ENCODE measurements at places on chromosomes 5 and 9. TPM values are rescaled to one million over a fixed set of nuclear protein-coding genes. Genes with fewer than 3 reads are reported as not detected.

The SPINK7 gene
- total RNA-seq = not detected

The GFI1B gene
- not detected for total RNA-seq

The IDNK gene
- 6.2 TPM for total RNA-seq

The GPR21 gene
- 0.37 TPM for total RNA-seq

The SHB gene
- 1.1 TPM for total RNA-seq

The SLC34A1 gene
- 0.85 TPM for total RNA-seq

DNA sequence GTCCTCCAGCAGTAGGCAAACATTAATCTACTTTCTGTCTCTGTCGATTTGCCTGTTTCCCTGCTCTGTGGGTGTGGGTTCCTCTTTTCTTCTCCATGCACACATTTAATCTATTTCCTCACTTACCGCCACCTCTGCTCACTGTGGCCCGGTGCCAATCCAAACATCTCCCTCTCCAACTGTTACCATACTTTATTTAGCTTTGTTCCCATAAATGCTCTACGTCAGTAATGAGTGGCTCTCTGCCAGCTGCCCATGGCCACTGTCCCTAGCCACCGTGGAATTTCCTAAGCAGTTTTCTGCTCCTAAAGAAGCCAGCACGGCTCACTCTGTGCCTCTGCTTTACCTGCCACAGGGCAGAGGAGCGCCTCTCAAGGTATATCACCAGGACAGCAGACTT is 19.5 kb upstream of the GOLPH3 start:
- no peaks in the 10 kb centered on the region for H3K4me1 ChIP-seq
- DNase-seq = no peak
- H3K27me3 ChIP-seq = peaks cover 23% of the 10 kb centered on the region
- H3K36me3 ChIP-seq = peaks cover 1% of the 10 kb centered on the region
- H3K4me3 ChIP-seq = no peak overlapping the region
- H3K27ac ChIP-seq = no peak overlapping the region

DNA sequence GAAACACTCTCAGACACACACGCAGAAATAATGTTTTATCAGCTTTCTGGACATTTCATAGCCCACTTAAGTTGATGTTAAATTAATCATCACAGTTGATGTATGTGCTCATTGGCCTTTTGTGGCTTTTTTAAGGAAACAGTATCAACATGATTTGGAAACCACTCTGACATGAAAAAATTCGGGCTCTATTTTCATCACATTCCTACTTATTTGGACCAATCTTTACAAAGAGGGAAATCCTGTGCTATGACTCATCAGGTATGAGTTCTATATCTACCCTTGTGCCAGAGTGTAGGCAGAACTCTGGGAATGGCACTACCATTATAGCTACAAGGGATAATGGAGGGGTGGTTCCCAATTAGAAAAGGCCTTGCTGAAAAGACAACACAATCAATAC is 388.4 kb upstream of the PTGER4 start:
- DNase-seq = no peak
- H3K27ac ChIP-seq = no peak overlapping the region
- peaks cover 8% of the 10 kb centered on the region for H3K4me1 ChIP-seq
- peaks cover 8% of the 10 kb centered on the region for H3K36me3 ChIP-seq
- no peak overlapping the region for H3K4me3 ChIP-seq

- H3K27ac ChIP-seq = no peak overlapping the region
- H3K4me3 ChIP-seq = no peak overlapping the region
- peaks cover 37% of the 10 kb centered on the region for H3K4me1 ChIP-seq
- no peak for DNase-seq
- peaks cover 4% of the 10 kb centered on the region for H3K27me3 ChIP-seq
- H3K36me3 ChIP-seq = no peaks in the 10 kb centered on the region
Measured at GRCh38 chr5:176559683-176560082, 10.5 kb downstream of the CDHR2 start.

DNA sequence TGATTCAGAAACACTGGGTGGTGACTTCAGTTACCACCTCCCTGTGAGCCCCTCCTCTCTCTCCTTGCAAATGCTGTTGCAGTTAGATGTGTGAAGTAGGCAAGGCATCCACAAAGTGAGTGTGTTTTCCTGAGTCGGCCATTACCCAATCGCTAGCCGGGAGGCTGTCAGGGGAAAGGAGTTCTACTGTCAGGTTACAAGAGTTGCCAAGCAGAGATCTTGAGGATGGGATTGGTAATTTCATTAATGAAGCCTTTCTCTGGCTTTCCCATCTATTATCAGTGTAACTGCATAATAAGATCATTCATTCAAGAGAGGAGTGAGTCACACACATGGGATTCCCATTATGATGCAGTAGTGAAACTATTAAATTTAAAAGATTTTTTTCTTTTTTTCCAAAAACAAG is 106.9 kb downstream of the GLDC start:
- H3K4me3 ChIP-seq = no peak overlapping the region
- DNase-seq = no peak

- no peak overlapping the region for H3K4me3 ChIP-seq
- H3K27me3 ChIP-seq = peaks cover 3% of the 10 kb centered on the region
- peaks cover 21% of the 10 kb centered on the region for H3K4me1 ChIP-seq
Measured at GRCh38 chr5:142839711-142840346, 69.7 kb downstream of the ARHGAP26 start.

DNA sequence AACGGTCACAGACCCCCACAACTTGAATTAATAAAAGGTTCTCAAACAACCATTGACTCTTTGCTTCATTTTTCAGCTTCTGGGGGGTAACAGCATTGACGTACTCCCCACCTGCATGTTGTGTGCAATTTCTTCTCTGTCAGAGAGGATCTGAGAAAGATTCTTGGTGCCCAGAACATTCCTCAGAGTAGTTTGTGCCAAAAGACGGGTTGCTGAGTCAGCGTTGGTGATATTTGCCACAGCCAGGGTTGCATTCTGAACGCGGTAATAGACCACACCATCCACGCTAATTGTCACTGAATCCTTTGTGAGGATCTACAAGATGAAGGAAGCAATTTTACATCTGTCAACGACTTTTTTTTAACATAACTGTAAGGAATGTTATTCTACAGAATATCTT is 21.0 kb downstream of the STOM start:
- H3K27ac ChIP-seq = no peak overlapping the region
- H3K36me3 ChIP-seq = peaks cover 74% of the 10 kb centered on the region
- no peak for DNase-seq
- peaks cover 57% of the 10 kb centered on the region for H3K4me1 ChIP-seq
- no peak overlapping the region for H3K4me3 ChIP-seq

GRCh38 chr9:107049803-107050184 is 186.8 kb downstream of the ZNF462 start:
- no peaks in the 10 kb centered on the region for H3K36me3 ChIP-seq
- no peak overlapping the region for H3K27ac ChIP-seq
- DNase-seq = no peak
- no peak overlapping the region for H3K4me3 ChIP-seq
- H3K4me1 ChIP-seq = no peaks in the 10 kb centered on the region

DNA sequence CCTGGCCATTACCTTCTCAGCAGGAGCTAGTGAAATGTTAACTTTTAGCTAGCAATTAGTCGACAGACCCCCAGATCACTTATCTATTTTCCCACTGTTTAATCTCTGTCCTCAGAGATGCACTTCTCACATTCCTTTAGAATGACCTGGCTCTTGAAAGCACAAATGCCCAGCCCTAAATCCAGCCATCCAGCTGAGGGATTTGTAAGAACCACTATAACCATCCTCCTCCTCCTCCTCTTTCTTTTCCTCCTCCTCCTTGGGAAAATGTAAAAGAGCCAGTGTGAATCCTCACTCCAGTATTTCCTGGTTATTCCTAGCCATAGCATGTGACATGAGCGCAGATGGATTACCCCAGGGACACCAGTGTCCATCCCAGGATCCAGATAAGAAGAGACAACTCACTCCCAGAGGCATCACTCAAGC is 124.3 kb downstream of the ENC1 start:
- no peaks in the 10 kb centered on the region for H3K36me3 ChIP-seq
- no peak for DNase-seq
- H3K4me3 ChIP-seq = no peak overlapping the region
- no peak overlapping the region for H3K27ac ChIP-seq
- peaks cover 32% of the 10 kb centered on the region for H3K27me3 ChIP-seq

- no peaks in the 10 kb centered on the region for H3K27me3 ChIP-seq
- H3K4me1 ChIP-seq = no peaks in the 10 kb centered on the region
- no peak for DNase-seq
- no peaks in the 10 kb centered on the region for H3K36me3 ChIP-seq
- no peak overlapping the region for H3K27ac ChIP-seq
- H3K4me3 ChIP-seq = no peak overlapping the region
Measured at GRCh38 chr9:118652258-118652657, 717.0 kb downstream of the BRINP1 start.

- H3K4me3 ChIP-seq = no peak overlapping the region
- DNase-seq = no peak
- peaks cover 15% of the 10 kb centered on the region for H3K27me3 ChIP-seq
- H3K4me1 ChIP-seq = no peaks in the 10 kb centered on the region
Measured at GRCh38 chr5:172437445-172438318, 16.6 kb downstream of the SH3PXD2B start.

DNA sequence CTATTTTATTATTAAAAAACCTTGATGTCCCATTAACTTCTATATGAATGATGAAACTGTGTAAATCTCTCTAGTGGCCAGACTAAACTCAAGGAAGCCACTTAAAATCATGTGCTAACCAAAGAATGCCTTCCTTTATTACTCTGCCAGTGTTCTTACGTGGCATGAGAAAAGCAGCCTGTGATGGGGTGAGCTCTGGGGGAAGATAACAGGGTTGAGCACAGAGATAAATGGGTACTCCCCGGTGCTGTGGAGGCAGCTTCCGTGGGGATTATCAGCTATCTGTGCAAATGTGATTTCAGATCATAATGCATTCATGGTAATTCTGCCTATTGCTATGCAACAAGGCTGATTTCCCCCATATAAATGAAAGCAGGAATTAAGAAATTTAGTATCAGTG is 181.3 kb downstream of the CAVIN4 start:
- H3K4me1 ChIP-seq = no peaks in the 10 kb centered on the region
- H3K36me3 ChIP-seq = no peaks in the 10 kb centered on the region
- H3K4me3 ChIP-seq = no peak overlapping the region
- H3K27me3 ChIP-seq = no peaks in the 10 kb centered on the region
- no peak for DNase-seq
- H3K27ac ChIP-seq = no peak overlapping the region

DNA sequence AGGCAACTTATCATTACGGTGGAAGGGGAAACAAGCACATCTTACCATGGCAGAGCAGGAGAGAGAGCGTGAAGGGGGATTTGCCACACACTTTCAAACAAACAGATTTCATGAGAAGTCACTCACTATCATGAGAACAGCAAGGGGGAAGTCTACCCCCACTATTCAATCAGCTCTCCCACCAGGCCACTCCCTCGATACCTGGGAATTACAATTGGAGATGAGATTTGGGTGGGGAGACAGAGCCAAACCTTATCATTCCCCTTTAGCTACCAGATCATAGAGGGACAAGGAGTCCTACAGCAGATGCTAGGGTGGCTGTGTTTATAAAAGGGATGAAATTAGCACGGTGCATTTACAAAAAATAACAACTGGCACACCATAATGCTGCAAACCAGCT is 2149.4 kb upstream of the ACO1 start:
- H3K36me3 ChIP-seq = no peaks in the 10 kb centered on the region
- DNase-seq = no peak
- no peaks in the 10 kb centered on the region for H3K27me3 ChIP-seq

GRCh38 chr5:136399527-136399926 is 34.2 kb upstream of the TRPC7 start:
- no peaks in the 10 kb centered on the region for H3K36me3 ChIP-seq
- no peak for DNase-seq
- no peaks in the 10 kb centered on the region for H3K27me3 ChIP-seq
- no peak overlapping the region for H3K4me3 ChIP-seq

GRCh38 chr5:8012131-8012977 is 143.4 kb downstream of the MTRR start:
- no peak for DNase-seq
- no peaks in the 10 kb centered on the region for H3K36me3 ChIP-seq
- no peak overlapping the region for H3K4me3 ChIP-seq
- no peak overlapping the region for H3K27ac ChIP-seq
- H3K4me1 ChIP-seq = no peaks in the 10 kb centered on the region

GRCh38 chr5:135484674-135485086 is 32.5 kb upstream of the TIFAB start:
- H3K27ac ChIP-seq = no peak overlapping the region
- H3K4me1 ChIP-seq = no peaks in the 10 kb centered on the region
- H3K36me3 ChIP-seq = no peaks in the 10 kb centered on the region
- peaks cover 54% of the 10 kb centered on the region for H3K27me3 ChIP-seq
- no peak for DNase-seq
- H3K4me3 ChIP-seq = no peak overlapping the region

DNA sequence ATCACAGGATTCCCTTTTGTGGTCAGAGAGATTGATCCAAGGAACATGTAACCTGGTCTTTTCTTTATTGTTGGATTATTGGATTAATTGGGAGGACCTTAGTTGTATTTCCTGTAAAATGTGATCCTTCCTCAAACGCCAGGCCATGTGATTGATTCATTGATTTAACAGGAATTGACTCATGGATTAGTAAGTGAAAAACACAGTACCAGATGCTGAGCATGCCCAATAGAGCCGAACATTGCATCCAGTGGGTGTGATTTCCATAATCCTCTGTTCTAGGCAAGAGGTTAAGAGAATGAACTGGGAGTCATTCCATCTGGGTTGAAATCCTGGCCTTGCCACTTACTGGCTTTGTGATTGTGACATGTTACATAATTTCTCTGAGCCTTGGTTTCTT is 522.3 kb downstream of the MAT2B start:
- no peak overlapping the region for H3K4me3 ChIP-seq
- H3K27me3 ChIP-seq = no peaks in the 10 kb centered on the region
- no peaks in the 10 kb centered on the region for H3K36me3 ChIP-seq
- no peak for DNase-seq

- peaks cover 62% of the 10 kb centered on the region for H3K36me3 ChIP-seq
- H3K27ac ChIP-seq = no peak overlapping the region
- H3K27me3 ChIP-seq = no peaks in the 10 kb centered on the region
- H3K4me3 ChIP-seq = no peak overlapping the region
Measured at GRCh38 chr9:5773324-5773999, 59.5 kb downstream of the ERMP1 start.
